ENCODE measurements at places on chromosomes 1 and 21.

DNA sequence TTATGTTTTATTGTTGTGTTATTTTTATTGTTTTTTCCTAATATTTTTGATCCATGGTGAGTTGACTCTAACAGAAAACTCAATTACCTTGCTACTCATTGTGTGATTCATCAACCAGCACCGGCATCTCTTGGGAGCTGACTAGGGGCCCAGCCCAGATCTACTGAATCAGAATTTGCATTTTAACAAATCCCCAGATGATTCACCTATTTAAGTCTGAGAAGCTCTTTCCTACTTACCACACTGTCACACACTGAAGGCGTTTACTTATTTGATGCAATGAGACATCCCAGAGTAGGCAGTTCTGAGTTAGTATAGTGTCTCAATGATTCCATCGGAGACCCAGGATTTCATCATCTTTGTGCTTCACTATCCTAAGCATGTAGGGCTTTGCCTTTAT lies 416.6 kb downstream of the RWDD3 start:
- no peak overlapping the region for H3K27ac ChIP-seq
- H3K4me1 ChIP-seq: no peaks in the 10 kb centered on the region
- H3K4me3 ChIP-seq: no peak overlapping the region
- no peaks in the 10 kb centered on the region for H3K27me3 ChIP-seq

GRCh38 chr1:16260814-16261213 lies 23.8 kb upstream of the CPLANE2 start:
- H3K27me3 ChIP-seq: no peaks in the 10 kb centered on the region
- no peak overlapping the region for H3K4me3 ChIP-seq
- H3K36me3 ChIP-seq: no peaks in the 10 kb centered on the region
- H3K4me1 ChIP-seq: no peaks in the 10 kb centered on the region

GRCh38 chr21:45109831-45110492 lies 35.6 kb downstream of the ADARB1 start:
- no peak overlapping the region for H3K4me3 ChIP-seq
- no peak overlapping the region for H3K27ac ChIP-seq
- H3K27me3 ChIP-seq: no peaks in the 10 kb centered on the region
- H3K36me3 ChIP-seq: no peaks in the 10 kb centered on the region
- no peaks in the 10 kb centered on the region for H3K4me1 ChIP-seq

DNA sequence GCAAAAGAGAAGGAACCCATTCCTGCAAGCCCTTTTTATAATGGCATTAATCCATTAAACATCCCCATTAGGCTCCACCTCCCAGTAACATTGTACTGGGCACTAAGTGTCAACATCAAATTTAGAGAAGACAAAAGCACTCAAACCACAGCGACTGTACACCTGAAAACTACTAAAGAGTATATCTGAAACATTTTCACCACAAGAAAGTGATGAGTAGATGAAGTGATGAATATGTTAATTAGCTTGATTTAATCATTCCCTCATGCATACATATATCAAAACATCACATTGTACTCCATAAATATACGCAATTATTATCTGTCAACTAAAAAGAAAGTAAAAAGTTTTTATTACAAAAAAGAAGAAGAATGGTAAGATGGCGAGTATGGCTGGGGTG lies 26.4 kb downstream of the ACP6 start:
- no peak for DNase-seq
- no peaks in the 10 kb centered on the region for H3K27me3 ChIP-seq
- no peak overlapping the region for H3K27ac ChIP-seq

DNA sequence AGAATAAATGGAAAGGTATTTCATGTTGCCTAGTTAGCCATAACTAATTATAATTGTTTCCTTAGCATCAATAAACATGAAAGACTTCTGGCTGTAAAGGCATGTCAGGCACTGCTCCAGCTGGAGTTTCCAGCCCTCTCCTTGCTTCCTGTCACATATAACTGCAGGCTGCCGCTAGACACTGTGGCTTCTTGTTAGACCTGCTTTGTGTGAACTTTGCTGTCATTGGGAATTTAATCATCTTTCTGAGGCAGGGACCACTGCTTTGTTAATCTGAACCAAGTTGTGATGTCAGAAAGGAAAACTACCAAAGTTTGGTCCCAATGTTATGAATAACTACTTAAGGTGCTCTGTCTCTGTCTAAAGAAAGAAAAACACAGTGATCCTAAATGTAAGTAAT lies 90.3 kb upstream of the DUSP10 start:
- DNase-seq: no peak
- no peaks in the 10 kb centered on the region for H3K27me3 ChIP-seq
- no peak overlapping the region for H3K27ac ChIP-seq
- no peak overlapping the region for H3K4me3 ChIP-seq

GRCh38 chr1:156749419-156750118 lies 1.9 kb downstream of the HDGF start:
- peaks cover 17% of the 10 kb centered on the region for H3K4me1 ChIP-seq
- no peak for DNase-seq
- no peak overlapping the region for H3K27ac ChIP-seq
- H3K36me3 ChIP-seq: 0 out of 2 replicates have a peak, but pooled peaks cover 3% of the 10 kb centered on the region

GRCh38 chr1:207309745-207310273 lies 11.7 kb upstream of the CD55 start:
- H3K27ac ChIP-seq: no peak overlapping the region
- no peaks in the 10 kb centered on the region for H3K27me3 ChIP-seq
- peaks cover 1% of the 10 kb centered on the region for H3K4me1 ChIP-seq
- no peak for DNase-seq
- H3K36me3 ChIP-seq: no peaks in the 10 kb centered on the region

- H3K27ac ChIP-seq: no peak overlapping the region
- peak; percentile 52 for DNase-seq
- 0 out of 2 replicates have a peak, but pooled peaks cover 1% of the 10 kb centered on the region for H3K4me1 ChIP-seq
Observed at GRCh38 chr1:37096523-37096922, 62.2 kb upstream of the GRIK3 start.
